Left cardiac atrium (tissue), 4 donors: ENCODE measurements at places on chromosomes 2 and 18.

- no peak for DNase-seq
Observed at GRCh38 chr2:104289651-104290565, 564.0 kb upstream of the POU3F3 start.

DNA sequence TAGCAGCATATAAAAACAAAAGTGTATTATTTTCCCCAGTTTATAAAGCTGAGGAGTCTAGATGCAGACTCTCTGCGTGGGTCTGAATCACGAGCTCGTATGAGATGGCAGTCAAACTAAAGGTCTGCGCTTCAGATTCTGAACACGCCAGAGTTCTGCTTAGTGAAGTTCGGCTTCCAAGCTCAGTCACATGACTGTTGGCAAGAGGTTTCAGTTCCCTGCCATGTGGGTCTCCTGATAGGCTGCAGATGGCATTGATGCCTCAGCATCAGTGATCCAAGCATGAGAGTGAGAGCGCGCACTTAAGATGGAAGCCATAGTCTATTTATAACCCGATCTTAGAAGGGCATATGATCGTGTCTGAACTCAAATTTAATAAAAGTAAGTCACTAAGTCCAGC is 242.8 kb upstream of the DOK6 start:
- no peak for DNase-seq

- no peak for DNase-seq
Observed at GRCh38 chr2:68391869-68392268, 26.8 kb downstream of the PLEK start.

- no peak for DNase-seq
Observed at GRCh38 chr2:198763793-198764192, 693.9 kb downstream of the SATB2 start.

GRCh38 chr2:27307287-27307544 is 1.0 kb downstream of the UCN start:
- no peak for DNase-seq
